Foreskin keratinocyte (primary cell): ENCODE measurements at places on chromosomes 11 and 22. TPM values are rescaled to one million over a fixed set of nuclear protein-coding genes. Genes with fewer than 3 reads are reported as not detected.

The ALX4 gene
- total RNA-seq, result not detected in 2 replicates

The CCDC81 gene
- total RNA-seq, result 0.14 and 0.17 TPM in 2 replicates

The MMP8 gene
- not detected in 2 replicates for total RNA-seq

The LBHD1 gene
- 4.9 and 6.5 TPM in 2 replicates for total RNA-seq

The SLC22A12 gene
- total RNA-seq, result not detected in 2 replicates

The CD82 gene
- 91.8 and 97.5 TPM in 2 replicates for total RNA-seq

The SLC1A2 gene
- not detected in 2 replicates for total RNA-seq
